ENCODE measurements at places on chromosomes 3 and 15. TPM values are rescaled to one million over a fixed set of nuclear protein-coding genes. Genes with fewer than 3 reads are reported as not detected.

Gene B3GALNT1
- total RNA-seq: 1.3 TPM

GRCh38 chr3:67327582-67327981 is 326.8 kb downstream of the SUCLG2 start:
- no peaks in the 10 kb centered on the region for H3K27me3 ChIP-seq
- H3K4me1 ChIP-seq: no peaks in the 10 kb centered on the region
- no peaks in the 10 kb centered on the region for H3K36me3 ChIP-seq
- no peak for DNase-seq
- no peak overlapping the region for H3K4me3 ChIP-seq

GRCh38 chr3:72340476-72341379 is 507.5 kb downstream of the SHQ1 start:
- H3K4me3 ChIP-seq: no peak overlapping the region
- H3K4me1 ChIP-seq: peaks cover 3% of the 10 kb centered on the region
- no peaks in the 10 kb centered on the region for H3K27me3 ChIP-seq
- H3K36me3 ChIP-seq: no peaks in the 10 kb centered on the region
- DNase-seq: no peak

DNA sequence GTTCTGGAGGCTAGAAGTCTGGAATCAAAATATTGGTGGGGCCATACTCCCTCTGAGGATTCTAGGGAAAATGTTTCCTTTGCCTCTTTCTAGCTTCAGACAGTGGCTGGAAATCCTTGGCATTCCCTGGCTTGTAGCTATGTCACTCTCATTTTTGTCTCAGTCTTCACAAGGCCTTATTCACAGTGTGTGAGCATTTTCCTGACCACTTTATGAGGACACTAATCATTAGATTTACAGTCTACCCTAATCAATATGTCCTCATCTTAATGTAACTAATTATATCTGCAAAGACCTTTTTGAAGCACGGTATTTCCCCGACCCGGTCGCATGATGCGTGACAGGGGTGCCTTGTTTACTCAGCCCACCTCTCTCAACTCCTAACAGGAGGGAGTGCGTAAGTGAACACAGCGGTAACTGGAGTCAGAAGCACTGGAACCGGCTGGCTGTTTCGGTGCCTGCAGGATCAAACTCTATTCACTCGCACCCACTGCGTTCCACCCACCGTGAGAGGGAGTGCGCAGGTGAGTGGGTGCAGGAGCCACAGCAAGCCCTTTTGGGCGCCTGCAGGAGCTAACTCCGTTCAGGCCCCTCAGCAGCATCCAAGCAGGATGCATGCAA is 155.0 kb downstream of the EPHA3 start:
- no peaks in the 10 kb centered on the region for H3K36me3 ChIP-seq
- H3K4me3 ChIP-seq: no peak overlapping the region
- no peak overlapping the region for H3K27ac ChIP-seq
- H3K4me1 ChIP-seq: no peaks in the 10 kb centered on the region
- no peak for DNase-seq
- no peaks in the 10 kb centered on the region for H3K27me3 ChIP-seq

DNA sequence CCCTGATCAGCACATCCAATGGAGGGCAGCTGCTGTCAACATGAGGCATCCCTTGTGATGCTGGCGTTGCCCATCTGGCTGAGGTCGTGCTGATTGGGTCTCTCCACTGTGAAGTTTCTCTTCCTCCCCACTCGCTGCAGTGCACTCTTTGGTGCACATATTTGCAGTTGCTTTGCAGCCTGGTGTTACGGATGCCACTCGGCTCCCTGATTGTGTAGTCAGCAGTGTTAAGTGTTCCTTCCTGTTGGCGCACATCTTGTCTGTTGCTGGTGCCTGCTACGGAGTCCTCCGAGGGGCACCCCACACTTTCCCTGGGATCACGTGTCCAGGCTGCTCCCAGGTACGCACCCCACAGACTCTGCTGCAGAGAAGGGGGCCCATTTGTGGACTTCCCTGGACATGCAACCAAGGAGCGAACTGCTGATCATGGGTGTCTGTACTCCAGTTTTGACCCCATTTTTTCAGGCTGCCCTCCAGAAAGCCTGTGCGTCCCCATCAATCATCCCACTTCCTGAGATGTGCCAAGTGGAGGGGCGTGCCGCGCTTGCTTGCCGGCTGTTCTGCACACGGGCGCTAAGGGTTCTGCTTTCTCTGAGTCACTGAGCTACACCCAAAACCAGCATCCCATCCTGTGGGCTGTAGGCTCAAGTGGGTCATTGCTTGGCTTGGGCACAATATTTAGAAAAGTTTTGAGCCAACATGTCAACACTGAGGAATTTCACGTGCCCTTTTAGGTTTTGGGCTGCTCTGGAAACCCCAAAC is 98.6 kb downstream of the FBLN2 start:
- peaks cover 12% of the 10 kb centered on the region for H3K4me1 ChIP-seq
- no peaks in the 10 kb centered on the region for H3K36me3 ChIP-seq
- no peak overlapping the region for H3K27ac ChIP-seq
- no peak overlapping the region for H3K4me3 ChIP-seq
- no peak for DNase-seq

DNA sequence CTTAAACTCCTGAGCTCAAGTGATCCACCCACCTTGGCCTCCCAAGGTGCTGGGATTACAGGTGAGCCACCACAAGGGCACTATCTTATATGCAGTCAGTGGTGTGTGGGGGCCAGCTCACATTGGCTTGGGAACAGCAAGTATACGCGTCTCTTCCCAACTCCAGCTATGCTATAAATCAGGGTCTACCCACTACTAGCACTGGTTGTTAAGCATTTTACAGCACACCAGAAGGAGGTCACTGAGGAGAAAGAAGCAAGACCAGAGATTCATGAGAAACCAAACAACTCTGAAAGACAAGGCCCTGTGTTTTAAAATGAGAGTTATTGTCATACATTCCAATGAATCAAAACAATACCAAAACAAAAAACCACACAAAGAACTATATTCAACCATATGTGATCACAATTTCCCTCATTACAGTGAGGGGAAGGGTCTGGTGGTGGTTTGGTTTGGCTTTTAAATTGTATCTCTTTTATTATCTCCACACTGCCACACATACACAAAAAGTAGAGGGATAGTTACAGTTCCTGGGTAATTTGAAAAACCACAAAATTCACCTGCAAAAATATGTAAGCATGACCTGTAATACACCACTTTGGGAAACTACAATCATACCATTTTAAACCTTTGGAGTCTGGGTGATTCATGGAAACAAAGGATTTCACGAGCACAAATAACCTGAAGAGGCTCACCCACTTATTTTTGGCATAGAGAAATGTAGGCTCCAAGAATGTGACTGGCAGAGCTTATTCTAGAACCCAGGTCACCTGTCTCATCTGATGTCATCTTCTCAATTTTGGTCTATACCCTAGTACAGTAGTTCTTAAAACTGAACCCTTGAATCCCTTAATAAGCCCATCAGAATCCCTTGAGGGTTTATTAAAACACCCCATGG is 5.2 kb downstream of the MAGI1 start:
- no peak overlapping the region for H3K4me3 ChIP-seq
- no peak for DNase-seq
- H3K27ac ChIP-seq: no peak overlapping the region
- H3K36me3 ChIP-seq: no peaks in the 10 kb centered on the region
- no peaks in the 10 kb centered on the region for H3K4me1 ChIP-seq

- no peak overlapping the region for H3K27ac ChIP-seq
- H3K4me1 ChIP-seq: no peaks in the 10 kb centered on the region
- no peak overlapping the region for H3K4me3 ChIP-seq
- no peaks in the 10 kb centered on the region for H3K36me3 ChIP-seq
- H3K27me3 ChIP-seq: no peaks in the 10 kb centered on the region
Measured at GRCh38 chr3:100105501-100105900, 8.8 kb downstream of the FILIP1L start.

Measured in naive thymus-derived CD4-positive, alpha-beta T cell (primary cell).